ENCODE measurements at places on chromosomes 16 and 17. TPM values are rescaled to one million over a fixed set of nuclear protein-coding genes. Genes with fewer than 3 reads are reported as not detected.
A peak's percentile ranks its signal among the peaks of the same experiment; 100 is the strongest.

GRCh38 chr16:81280393-81280792 lies 34.4 kb upstream of the GAN start:
- no peak for DNase-seq

- no peak for DNase-seq
Observed at GRCh38 chr17:82050152-82050760, 1.4 kb downstream of the RFNG start.

DNA sequence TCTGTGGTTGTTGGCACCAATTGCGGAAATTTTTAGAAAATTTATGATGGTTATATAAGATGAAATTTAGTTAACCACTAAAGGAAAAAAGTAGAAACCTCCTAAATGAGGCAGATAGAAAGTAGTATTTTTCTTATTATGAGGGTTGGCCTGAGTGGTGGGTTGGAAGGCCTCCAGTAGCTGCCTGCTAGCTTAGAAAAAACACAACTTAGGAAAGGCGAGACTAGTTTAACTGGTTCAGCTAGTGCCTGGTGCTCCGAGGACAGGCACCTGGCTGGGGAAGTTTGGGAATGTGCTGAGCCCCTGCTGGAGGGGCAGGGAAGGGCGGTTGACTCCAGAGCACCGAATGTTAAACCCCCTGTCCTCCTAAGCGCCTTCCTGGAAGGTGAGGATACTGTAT lies 19.9 kb downstream of the LDHD start:
- DNase-seq: no peak

DNA sequence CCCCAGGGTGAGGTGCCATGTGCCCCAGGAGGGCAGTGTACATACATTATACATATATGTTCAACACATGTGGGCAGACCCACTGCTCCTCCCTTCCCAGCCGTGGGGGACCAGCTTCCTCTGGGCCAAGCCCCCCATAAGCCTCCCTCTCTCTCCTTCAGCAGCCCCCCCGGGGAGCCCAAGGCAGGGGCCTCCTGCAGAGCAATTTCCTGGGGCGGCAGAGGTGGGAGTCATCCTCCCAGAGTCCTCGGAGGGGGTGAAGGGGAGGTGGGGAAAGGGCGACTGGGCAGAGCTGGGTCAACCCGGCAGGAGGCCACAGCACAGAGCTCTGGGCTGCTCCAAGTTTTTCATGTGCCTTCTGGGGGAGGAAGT lies 235.1 kb downstream of the ZNF423 start:
- no peak for DNase-seq

- no peak for DNase-seq
Observed at GRCh38 chr16:70478912-70479341, 24.5 kb downstream of the FCSK start.

GRCh38 chr17:43816336-43817320 lies 16.3 kb downstream of the MPP3 start:
- no peak for DNase-seq

DNA sequence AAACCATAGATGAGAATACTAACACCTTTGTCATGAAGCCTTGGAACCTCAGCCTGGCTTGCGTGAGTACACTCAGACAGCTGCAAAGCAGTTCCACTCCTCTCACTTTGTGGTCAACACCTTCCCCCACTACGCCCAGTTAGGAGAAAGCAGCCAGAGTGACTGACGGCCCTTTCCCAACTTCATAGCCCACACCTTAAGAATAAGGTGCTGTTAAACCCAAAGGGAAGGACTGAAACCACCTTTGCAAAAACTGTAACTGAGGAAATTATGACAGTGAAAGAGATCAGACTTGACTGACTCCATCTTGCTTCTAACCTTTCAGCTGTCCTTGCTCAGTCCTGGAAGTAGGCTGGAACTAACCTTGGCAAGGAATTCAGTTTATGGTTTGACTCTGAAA lies 13.7 kb downstream of the N4BP1 start:
- DNase-seq: peak; percentile 75

DNA sequence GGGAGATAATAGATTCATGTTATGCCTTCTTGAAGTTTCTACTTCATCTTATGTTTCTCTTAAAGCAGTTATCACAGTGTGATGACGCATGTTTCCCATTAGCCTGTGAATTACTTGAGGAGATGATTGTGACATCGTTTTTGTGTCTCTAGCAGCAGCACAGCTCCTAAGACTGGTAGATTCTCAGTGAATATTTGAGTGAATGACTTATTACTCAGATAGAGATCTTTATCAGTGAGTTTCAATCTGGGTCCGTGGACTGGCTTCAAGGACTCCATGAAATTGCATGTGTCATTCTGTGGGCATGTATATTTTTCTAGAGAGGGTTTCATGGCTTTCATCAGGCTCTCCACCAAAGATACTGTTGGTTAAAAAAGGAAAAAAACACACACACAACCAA lies 29.9 kb downstream of the YPEL2 start:
- no peak for DNase-seq

GRCh38 chr17:78120971-78121800 lies 7.4 kb downstream of the TMC6 start:
- DNase-seq: no peak

DNA sequence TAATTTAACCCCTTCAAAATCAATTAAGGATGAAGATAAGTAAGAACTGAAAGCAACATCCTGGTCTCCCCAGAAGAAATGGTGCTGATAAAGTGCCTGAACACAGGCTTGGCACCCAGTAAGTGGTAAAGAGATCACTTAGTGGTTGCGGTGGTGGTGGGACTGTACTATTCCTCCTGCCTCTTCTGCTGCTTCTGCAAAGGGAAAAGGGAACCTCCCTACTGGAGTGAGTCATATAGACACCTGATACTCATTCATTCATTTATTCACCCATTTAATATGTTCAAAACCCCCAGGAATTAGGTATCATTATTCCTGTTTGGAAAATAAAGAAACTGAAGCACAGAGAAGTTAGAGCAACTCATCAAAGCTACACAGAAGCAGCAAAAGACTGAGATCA lies 60.6 kb downstream of the CDYL2 start:
- no peak for DNase-seq

GRCh38 chr16:29237971-29238370 lies 168.5 kb downstream of the NPIPB11 start:
- no peak for DNase-seq

DNA sequence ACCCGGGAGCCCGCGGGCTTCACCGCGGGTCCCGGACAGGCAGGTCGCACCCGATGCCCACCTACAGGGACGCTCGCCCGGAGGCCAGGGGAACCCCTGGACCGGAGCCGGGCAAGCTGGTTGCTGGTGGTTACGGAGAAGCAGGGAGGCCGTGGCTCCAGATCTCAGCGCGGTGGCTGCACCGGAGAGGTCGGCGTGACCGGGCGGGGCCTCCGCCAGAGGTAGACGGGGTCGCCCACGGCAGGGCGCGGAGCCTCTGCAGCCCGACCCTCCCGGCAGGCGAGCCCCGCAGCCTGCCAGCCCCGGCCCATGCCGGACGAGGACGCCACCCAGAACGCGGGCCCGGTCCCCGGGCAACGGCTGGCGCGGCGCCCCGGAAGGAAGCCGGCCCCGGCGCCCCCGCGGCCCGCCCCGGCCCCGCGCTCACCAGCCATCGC lies 341 bp downstream of the PCYT2 start:
- DNase-seq: no peak

GRCh38 chr17:15462976-15463772 lies 4.2 kb downstream of the CDRT4 start:
- DNase-seq: no peak

DNA sequence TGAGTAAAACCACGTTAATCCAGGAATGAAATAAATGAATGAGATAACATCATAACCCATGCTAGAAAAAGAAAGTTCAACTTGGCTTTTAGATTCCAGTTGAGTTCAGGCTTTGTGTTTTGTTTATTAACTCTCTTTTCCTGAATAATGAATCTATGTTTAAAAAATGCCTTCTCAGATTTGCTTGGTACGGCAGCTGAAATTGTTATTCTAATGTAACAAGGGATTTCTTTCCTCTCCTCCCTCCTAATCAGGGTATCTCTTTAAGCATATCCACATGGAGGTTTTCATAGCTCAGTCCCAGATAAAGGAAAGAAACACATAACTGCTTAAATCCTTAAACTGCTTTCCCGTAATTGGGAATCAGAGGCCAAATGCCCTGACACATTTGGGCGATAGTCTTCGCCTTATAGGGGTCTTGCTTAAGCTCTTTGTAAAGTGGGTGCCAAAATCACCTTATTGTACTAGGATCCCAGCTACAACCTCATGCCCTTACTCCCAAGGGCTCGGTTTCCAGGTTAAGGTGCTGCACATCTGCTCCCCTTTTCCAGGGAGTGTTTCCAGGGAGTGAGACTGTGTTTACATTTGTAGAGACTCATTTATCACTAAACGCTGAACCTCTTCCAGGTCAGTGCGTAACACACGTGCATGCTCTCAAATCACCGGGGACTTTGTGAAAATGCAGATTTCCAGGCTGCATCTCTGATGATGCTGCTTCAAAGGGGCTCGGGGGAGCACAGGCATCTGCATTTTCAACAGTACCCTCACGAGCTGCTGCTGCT lies 142.8 kb upstream of the FOXF1 start:
- no peak for DNase-seq

- DNase-seq: peak; percentile 96
Observed at GRCh38 chr16:72664509-72665408, 383.2 kb downstream of the ZFHX3 start.

- no peak for DNase-seq
Observed at GRCh38 chr16:65181071-65181561, 59.3 kb upstream of the CDH11 start.

DNA sequence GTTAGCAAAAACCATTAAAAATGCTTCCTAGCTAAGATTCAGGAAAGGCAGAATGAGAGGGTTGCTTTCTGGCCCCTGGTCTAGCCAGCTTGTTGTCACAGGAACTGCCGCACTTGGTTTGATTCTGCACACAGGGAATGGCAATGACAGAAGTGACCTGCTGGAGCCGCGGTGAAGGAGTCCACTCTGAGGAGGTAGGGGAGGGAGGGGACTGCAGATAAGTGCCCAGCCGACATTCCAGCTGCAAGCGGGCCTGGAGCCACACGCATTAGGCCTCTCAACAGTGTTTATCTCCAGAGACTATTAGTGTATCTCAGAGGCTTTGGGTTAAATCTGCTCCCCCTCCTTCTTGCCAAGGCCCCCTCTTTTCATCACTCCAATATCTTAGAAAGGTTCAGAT lies 38.6 kb downstream of the CDRT15 start:
- DNase-seq: no peak

- no peak for DNase-seq
Observed at GRCh38 chr17:494601-495265, 142.1 kb upstream of the RPH3AL start.

- DNase-seq: peak; percentile 53
Observed at GRCh38 chr17:410543-411401, 58.2 kb upstream of the RPH3AL start.

GRCh38 chr17:50043290-50044148 lies 12.4 kb upstream of the ITGA3 start:
- no peak for DNase-seq

- no peak for DNase-seq
Observed at GRCh38 chr17:61362852-61363600, 36.6 kb upstream of the TBX2 start.

GRCh38 chr17:44113868-44114840 lies 9.3 kb downstream of the HDAC5 start:
- DNase-seq: no peak

- no peak for DNase-seq
Observed at GRCh38 chr16:57736419-57737351, 1.1 kb downstream of the KATNB1 start.

PTX4 gene
- total RNA-seq: not detected

SMIM36 gene
- not detected for total RNA-seq

CDH13 gene
- not detected for total RNA-seq

HID1 gene
- total RNA-seq: 2.8 TPM

ARHGAP44 gene
- total RNA-seq: 0.21 TPM

PYY gene
- not detected for total RNA-seq

CLDN7 gene
- total RNA-seq: 1.5 TPM

OR3A3 gene
- total RNA-seq: not detected

TBC1D3C gene
- total RNA-seq: not detected

KRTAP4-5 gene
- total RNA-seq: not detected

NOG gene
- total RNA-seq: 0.16 TPM

MYH13 gene
- not detected for total RNA-seq

CACNG3 gene
- not detected for total RNA-seq

SSTR5 gene
- total RNA-seq: not detected

SLC16A11 gene
- total RNA-seq: 1.1 TPM

C17orf78 gene
- total RNA-seq: not detected

Data from activated naive CD4-positive, alpha-beta T cell treated with anti-CD3 and anti-CD28 coated beads, Interleukin-2, amount 50 U/mL, for 72 hours (primary cell).